ENCODE measurements at places on chromosomes 5 and 9. TPM values are rescaled to one million over a fixed set of nuclear protein-coding genes. Genes with fewer than 3 reads are reported as not detected.

The DOK3 gene
- 4.3 TPM for polyA plus RNA-seq

The PLPPR1 gene
- polyA plus RNA-seq = 23.8 TPM

DNA sequence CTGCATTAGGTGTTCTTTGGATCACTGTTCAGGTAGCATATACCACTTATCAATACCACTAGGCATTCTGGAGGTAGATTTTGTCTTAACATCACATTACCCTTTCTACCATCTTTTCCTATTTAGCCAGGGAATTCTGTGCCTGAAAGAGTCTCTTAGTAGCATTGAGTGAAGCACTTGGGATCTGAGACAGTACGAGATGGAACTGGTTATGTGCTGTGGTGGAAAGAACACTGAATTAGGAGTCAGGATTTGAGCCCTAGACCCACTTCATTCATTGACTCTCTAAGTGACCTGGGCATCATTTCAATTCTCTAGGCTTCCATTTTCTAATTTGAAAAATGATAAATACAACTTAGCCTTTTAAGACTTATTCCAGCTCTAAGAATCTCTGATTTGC, 291.1 kb downstream of the DMAC1 start:
- DNase-seq = no peak

GRCh38 chr9:114281473-114282103, 41.3 kb upstream of the ORM1 start:
- no peak for DNase-seq

- DNase-seq = no peak
These were observed 124.3 kb downstream of the RASEF start for GRCh38 chr9:82938426-82939218.

- no peak for DNase-seq
These were observed 26.0 kb downstream of the DDX4 start for GRCh38 chr5:55763746-55764420.

DNA sequence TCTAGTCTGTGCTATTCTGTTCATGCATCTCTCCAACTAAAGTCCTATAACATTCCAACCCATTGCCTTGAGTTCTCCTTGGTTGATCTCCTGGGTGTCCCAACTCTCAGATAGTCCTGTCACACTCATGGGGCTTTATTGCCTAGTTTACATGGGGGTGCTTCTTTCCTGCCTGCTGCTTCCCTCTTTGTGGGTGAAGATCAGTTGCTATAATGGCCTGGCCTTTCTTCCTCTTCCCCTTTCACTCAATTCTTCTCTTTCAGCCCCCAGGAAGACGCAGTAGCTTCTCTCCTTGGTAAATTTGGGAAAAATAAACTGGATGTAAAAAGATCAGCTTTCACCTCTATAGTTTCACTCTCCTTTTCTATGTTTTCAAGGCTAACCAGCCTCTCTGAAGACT, 66.5 kb downstream of the PTCD2 start:
- DNase-seq = no peak

GRCh38 chr5:16626696-16627264, 10.0 kb upstream of the RETREG1 start:
- no peak for DNase-seq
